Fibroblast of lung (primary cell): ENCODE measurements at places on chromosomes 4 and X. TPM values are rescaled to one million over a fixed set of nuclear protein-coding genes. Genes with fewer than 3 reads are reported as not detected.

The MED12 gene
- 17.5 and 33.2 TPM in 2 replicates for total RNA-seq

The SOX3 gene
- not detected in 2 replicates for total RNA-seq

The MAGEE1 gene
- total RNA-seq: 0.77 and 1.2 TPM in 2 replicates

The DCAF16 gene
- total RNA-seq: 19.0 and 20.0 TPM in 2 replicates

The BEND2 gene
- total RNA-seq: not detected in 2 replicates

The STPG2 gene
- under 0.01 and 0.17 TPM in 2 replicates for total RNA-seq

The EREG gene
- 2.8 and 9.9 TPM in 2 replicates for total RNA-seq

The GALNTL6 gene
- under 0.01 TPM in 1 of 2 replicates, not detected in the other for total RNA-seq

The TMEM271 gene
- not detected in 2 replicates for total RNA-seq

The GYG2 gene
- total RNA-seq: 5.4 and 10.6 TPM in 2 replicates

The KIF4A gene
- 1.8 and 5.6 TPM in 2 replicates for total RNA-seq

The PDE5A gene
- 383 and 832 TPM in 2 replicates for total RNA-seq

The AFF2 gene
- under 0.01 and 0.26 TPM in 2 replicates for total RNA-seq

The INTS12 gene
- total RNA-seq: 19.0 and 24.9 TPM in 2 replicates

The CCDC160 gene
- 0.17 and 0.26 TPM in 2 replicates for total RNA-seq

The UGT2B10 gene
- not detected in 2 replicates for total RNA-seq

- DNase-seq: no peak
- no peaks in the 10 kb centered on the region for H3K4me1 ChIP-seq
- H3K27me3 ChIP-seq: no peaks in the 10 kb centered on the region
- no peak overlapping the region for H3K27ac ChIP-seq
- H3K4me3 ChIP-seq: no peak overlapping the region
Observed at GRCh38 chrX:9293051-9293496, 171.8 kb upstream of the TBL1X start.

GRCh38 chr4:189255636-189256035, 685.0 kb upstream of the FRG1 start:
- no peak overlapping the region for H3K27ac ChIP-seq
- H3K27me3 ChIP-seq: no peaks in the 10 kb centered on the region
- DNase-seq: no peak
- H3K36me3 ChIP-seq: no peaks in the 10 kb centered on the region
- H3K4me1 ChIP-seq: no peaks in the 10 kb centered on the region
- no peak overlapping the region for H3K4me3 ChIP-seq

GRCh38 chr4:70902577-70903290, 565 bp downstream of the MOB1B start:
- peak overlapping the region; percentile 73 for H3K4me3 ChIP-seq
- no peaks in the 10 kb centered on the region for H3K4me1 ChIP-seq
- H3K27ac ChIP-seq: peak overlapping the region; percentile 69
- no peaks in the 10 kb centered on the region for H3K27me3 ChIP-seq
- DNase-seq: no peak

DNA sequence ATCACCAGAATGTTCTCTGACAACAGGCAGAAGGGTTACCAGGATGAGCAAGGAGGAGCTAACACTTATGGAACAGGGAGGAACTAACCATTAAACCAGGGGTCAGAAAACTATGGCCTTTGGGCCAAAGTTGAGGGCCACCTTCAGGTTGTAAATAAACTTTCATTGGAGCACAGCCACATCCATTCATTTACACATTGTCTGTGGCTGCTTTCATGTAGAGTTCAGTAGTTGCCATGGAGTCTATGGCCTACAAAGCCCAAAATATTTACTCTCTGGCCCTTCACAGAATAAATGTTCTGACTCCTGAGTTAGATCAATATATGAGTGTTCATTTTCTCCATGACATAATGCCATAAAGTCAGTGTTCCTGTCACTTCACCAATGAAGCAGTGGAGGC, 13.2 kb upstream of the HCCS start:
- no peaks in the 10 kb centered on the region for H3K4me1 ChIP-seq
- no peak for DNase-seq
- no peaks in the 10 kb centered on the region for H3K36me3 ChIP-seq
- H3K27me3 ChIP-seq: no peaks in the 10 kb centered on the region

GRCh38 chr4:8762356-8762755, 109.3 kb downstream of the HMX1 start:
- DNase-seq: no peak
- no peaks in the 10 kb centered on the region for H3K36me3 ChIP-seq
- no peak overlapping the region for H3K27ac ChIP-seq
- H3K27me3 ChIP-seq: no peaks in the 10 kb centered on the region

DNA sequence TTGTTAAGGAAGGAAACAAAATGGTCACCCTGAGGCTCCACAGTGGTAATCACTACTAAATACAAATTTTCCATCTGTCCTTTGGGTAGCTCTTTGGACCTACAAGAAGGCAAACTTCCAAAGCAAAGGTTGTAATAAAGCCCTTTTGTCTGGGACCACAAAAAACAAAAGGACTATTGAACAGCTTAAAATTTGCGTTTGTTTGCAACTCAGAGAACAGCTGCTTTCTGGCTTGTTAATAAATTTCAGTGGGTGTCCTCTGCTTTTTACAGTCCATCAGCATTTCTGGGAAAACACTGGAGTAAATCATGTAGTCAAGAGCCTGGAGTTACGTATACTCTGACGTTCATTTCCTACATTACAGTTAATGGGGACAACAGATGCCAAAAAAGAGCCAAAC, 439.7 kb upstream of the DIAPH2 start:
- no peak for DNase-seq
- no peak overlapping the region for H3K27ac ChIP-seq
- H3K27me3 ChIP-seq: no peaks in the 10 kb centered on the region
- no peaks in the 10 kb centered on the region for H3K4me1 ChIP-seq
- H3K36me3 ChIP-seq: no peaks in the 10 kb centered on the region
- H3K4me3 ChIP-seq: no peak overlapping the region

DNA sequence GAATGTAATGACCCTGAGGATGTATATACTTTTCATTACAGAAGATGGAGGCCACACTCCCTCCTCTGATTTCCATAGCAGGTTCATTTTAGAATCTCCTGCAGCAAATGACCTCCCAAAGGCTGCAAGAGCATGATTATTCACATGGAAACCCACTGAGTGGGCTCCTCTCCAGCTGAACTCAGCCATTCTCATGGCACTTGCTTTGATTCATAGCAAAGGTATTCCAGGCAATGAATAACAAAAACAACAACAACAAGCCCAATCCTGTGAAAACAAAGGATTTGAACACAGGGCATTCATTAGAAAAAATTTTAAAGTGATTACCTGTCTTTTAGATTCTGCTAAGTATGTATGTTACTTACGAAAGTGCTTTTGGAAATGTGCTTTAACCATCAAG, 894.0 kb upstream of the FRG1 start:
- H3K27me3 ChIP-seq: no peaks in the 10 kb centered on the region
- no peaks in the 10 kb centered on the region for H3K36me3 ChIP-seq
- DNase-seq: peak; percentile 20
- no peak overlapping the region for H3K4me3 ChIP-seq
- no peak overlapping the region for H3K27ac ChIP-seq
- no peaks in the 10 kb centered on the region for H3K4me1 ChIP-seq

DNA sequence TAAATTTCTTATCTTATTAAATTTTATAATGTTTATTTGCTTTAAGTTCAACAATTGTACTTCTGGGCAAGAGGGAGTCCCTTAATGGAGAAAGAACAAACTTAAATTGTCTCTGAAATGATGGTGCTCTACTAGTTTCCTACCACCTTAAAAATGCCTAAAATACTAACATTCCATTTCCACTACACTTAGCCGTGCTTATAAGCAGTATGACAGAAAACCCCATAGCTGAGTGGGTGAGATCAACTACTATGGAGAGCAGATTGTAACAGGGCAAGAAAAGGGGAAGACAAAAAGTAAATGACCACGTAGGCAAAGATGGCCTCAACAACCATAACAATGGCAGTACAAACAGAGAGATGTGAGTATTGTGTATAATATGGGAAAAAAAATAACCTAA, 35.0 kb downstream of the RFC1 start:
- DNase-seq: peak; percentile 58
- H3K4me3 ChIP-seq: no peak overlapping the region
- no peaks in the 10 kb centered on the region for H3K4me1 ChIP-seq

- H3K4me3 ChIP-seq: no peak overlapping the region
- no peaks in the 10 kb centered on the region for H3K27me3 ChIP-seq
- H3K27ac ChIP-seq: no peak overlapping the region
- peak; percentile 22 for DNase-seq
- H3K36me3 ChIP-seq: no peaks in the 10 kb centered on the region
- peaks cover 3% of the 10 kb centered on the region for H3K4me1 ChIP-seq
Observed at GRCh38 chr4:188781655-188782054, 642.4 kb downstream of the TRIML1 start.

GRCh38 chr4:165052627-165053026, 1.0 kb upstream of the TRIM75 start:
- no peaks in the 10 kb centered on the region for H3K4me1 ChIP-seq
- no peaks in the 10 kb centered on the region for H3K36me3 ChIP-seq
- no peak overlapping the region for H3K27ac ChIP-seq
- no peaks in the 10 kb centered on the region for H3K27me3 ChIP-seq

GRCh38 chr4:102640669-102641068, 120.1 kb downstream of the MANBA start:
- H3K27me3 ChIP-seq: no peaks in the 10 kb centered on the region
- H3K36me3 ChIP-seq: peaks cover 1% of the 10 kb centered on the region
- peak; percentile 33 for DNase-seq

- H3K4me3 ChIP-seq: no peak within 1 kb of the TSS
- H3K36me3 ChIP-seq: no peaks in the 10 kb centered on the region
- H3K4me1 ChIP-seq: no peaks in the 10 kb centered on the region
- no peak within 1 kb of the TSS for H3K27ac ChIP-seq
- no peaks in the 10 kb centered on the region for H3K27me3 ChIP-seq
Observed at GRCh38 chr4:10684631-10685030, at the start of gene CLNK. CLNK (minus strand) TSS chr4:10684768; CDS start chr4:10667869, 16,899 bp downstream.

- H3K27ac ChIP-seq: no peak overlapping the region
- H3K36me3 ChIP-seq: no peaks in the 10 kb centered on the region
- no peak for DNase-seq
- no peak overlapping the region for H3K4me3 ChIP-seq
- H3K27me3 ChIP-seq: no peaks in the 10 kb centered on the region
Observed at GRCh38 chr4:150217808-150218207, 139.6 kb downstream of the DCLK2 start.

- no peak for DNase-seq
- no peak overlapping the region for H3K27ac ChIP-seq
- no peaks in the 10 kb centered on the region for H3K27me3 ChIP-seq
- H3K36me3 ChIP-seq: peaks cover 7% of the 10 kb centered on the region
Observed at GRCh38 chr4:1749370-1749769, 28.0 kb downstream of the TACC3 start.

GRCh38 chrX:18995221-18995620, 11.3 kb upstream of the PHKA2 start:
- H3K27ac ChIP-seq: peak overlapping the region; percentile 77
- no peaks in the 10 kb centered on the region for H3K27me3 ChIP-seq
- H3K4me1 ChIP-seq: no peaks in the 10 kb centered on the region

DNA sequence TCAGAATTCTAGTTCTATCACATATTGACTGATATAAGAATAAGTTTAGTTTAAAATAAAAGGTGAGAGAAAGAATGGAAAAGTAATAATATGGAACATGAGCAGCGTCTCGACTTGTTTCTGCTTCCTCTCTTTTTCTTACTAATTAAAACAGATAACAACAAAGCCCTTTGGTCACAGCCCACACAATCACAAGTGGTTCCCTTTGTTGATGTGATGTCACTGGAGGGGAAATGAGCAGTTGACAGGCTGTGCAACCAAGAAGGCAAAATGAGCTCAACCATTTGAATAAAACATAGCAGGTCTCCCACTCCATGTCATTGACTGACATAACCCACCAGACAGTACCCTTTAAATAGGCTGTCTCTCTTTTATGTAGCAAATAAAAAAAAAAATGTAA, 342.5 kb upstream of the MAGEB2 start:
- no peak for DNase-seq
- H3K27me3 ChIP-seq: no peaks in the 10 kb centered on the region
- H3K4me1 ChIP-seq: no peaks in the 10 kb centered on the region
- no peak overlapping the region for H3K27ac ChIP-seq

DNA sequence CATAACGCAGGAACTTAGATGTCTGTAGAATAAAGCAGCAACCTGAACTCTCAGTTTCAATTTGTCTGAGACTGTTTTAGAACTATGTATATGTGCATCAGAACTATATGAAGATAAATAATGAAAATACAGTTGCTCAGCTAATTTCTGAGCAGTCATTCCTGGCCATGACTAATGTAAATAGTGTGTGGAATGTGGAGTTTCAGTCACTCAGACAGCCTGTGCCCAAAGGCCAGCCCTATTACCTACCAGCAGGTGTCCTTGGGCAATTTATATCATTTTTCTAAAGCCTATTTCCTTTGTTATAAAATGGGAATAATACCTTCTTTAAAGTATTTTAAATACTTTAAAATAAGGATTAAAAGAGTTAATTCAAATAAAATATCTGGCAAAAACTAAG, 56.0 kb upstream of the RELL1 start:
- H3K27me3 ChIP-seq: no peaks in the 10 kb centered on the region
- H3K36me3 ChIP-seq: no peaks in the 10 kb centered on the region
- no peak overlapping the region for H3K4me3 ChIP-seq

DNA sequence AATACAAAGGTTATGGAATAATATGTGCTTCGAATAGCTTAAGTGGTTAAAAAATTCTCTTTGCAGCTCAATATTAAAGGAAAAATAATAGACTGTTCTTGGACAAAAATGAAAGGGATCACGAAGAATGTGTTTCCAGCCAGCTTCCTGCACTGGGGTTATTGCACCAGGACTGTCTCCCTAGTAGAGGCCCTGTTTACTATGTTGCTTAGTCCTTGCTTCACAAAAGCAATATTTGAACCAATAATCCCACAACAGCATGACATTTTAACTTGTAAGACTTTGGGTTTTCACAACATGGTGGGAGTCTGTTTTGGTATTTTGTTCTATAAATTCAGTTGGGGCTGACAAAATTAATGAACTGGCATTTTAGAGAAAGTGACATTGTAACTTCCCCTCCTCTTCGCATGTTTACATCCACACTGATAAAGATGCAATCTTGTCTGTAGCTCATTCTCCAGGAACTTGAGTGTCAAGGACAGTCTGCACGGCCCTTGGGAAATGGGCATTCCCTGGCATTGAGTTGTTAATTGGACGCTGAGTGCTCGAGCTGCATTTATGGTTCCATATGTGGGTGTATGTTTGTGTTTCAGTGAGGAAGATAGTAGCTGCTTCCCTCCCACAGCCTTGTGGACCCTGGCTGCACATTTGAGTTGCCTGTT, 39.0 kb downstream of the SHROOM2 start:
- no peaks in the 10 kb centered on the region for H3K27me3 ChIP-seq
- H3K4me3 ChIP-seq: no peak overlapping the region
- no peak overlapping the region for H3K27ac ChIP-seq
- DNase-seq: no peak

- no peaks in the 10 kb centered on the region for H3K36me3 ChIP-seq
- no peaks in the 10 kb centered on the region for H3K27me3 ChIP-seq
- no peak for DNase-seq
- no peak overlapping the region for H3K4me3 ChIP-seq
- no peaks in the 10 kb centered on the region for H3K4me1 ChIP-seq
Observed at GRCh38 chrX:39050427-39050826, 249.2 kb downstream of the MID1IP1 start.

GRCh38 chr4:110442309-110442708, 33.6 kb upstream of the ENPEP start:
- no peaks in the 10 kb centered on the region for H3K27me3 ChIP-seq
- no peak for DNase-seq
- no peaks in the 10 kb centered on the region for H3K36me3 ChIP-seq
- no peak overlapping the region for H3K4me3 ChIP-seq

GRCh38 chr4:71236226-71236625, 102.6 kb upstream of the SLC4A4 start:
- H3K4me3 ChIP-seq: no peak overlapping the region
- H3K4me1 ChIP-seq: peaks cover 20% of the 10 kb centered on the region
- H3K27ac ChIP-seq: no peak overlapping the region
- no peak for DNase-seq
- H3K27me3 ChIP-seq: no peaks in the 10 kb centered on the region

GRCh38 chr4:134154097-134154496, 47.5 kb downstream of the PABPC4L start:
- H3K4me3 ChIP-seq: no peak overlapping the region
- no peak overlapping the region for H3K27ac ChIP-seq
- H3K36me3 ChIP-seq: no peaks in the 10 kb centered on the region
- no peaks in the 10 kb centered on the region for H3K4me1 ChIP-seq
- no peaks in the 10 kb centered on the region for H3K27me3 ChIP-seq
